ENCODE measurements at places on chromosomes 11 and 22. TPM values are rescaled to one million over a fixed set of nuclear protein-coding genes. Genes with fewer than 3 reads are reported as not detected.
A peak's percentile ranks its signal among the peaks of the same experiment; 100 is the strongest.

DNA sequence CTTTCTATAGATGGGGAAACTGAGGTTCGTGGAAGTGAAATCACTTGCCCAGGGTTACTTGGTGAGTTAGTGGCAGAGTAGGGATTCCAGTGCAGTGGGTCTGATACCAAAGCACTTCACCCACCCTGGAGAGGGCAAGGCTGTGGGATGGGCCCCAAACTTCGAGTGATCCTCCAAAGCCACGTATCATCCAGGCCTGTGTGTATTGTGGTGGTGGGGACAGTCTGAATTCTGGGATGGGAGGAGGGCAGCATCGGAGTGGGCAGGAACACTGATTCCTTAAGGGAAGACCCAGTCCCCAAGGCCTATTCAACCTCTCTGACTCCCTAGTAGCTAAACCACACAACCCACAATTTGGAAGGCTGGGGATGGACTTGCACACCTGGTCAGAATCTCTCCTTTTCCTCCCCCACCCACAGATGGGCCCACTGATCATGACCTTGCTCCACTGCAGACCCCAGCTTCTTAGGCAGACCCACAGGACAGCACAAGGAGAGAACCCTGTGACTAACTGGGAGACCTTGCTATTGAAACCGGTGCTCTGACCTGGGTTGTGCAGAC lies 11.5 kb downstream of the TMPRSS13 start:
- DNase-seq: no peak

Gene LYVE1
- 34.1 TPM for total RNA-seq

- DNase-seq: no peak
Measured at GRCh38 chr11:106727256-106727655, 291.0 kb downstream of the GUCY1A2 start.

GRCh38 chr11:93515441-93516025 lies 27.7 kb downstream of the SMCO4 start:
- DNase-seq: no peak

DNA sequence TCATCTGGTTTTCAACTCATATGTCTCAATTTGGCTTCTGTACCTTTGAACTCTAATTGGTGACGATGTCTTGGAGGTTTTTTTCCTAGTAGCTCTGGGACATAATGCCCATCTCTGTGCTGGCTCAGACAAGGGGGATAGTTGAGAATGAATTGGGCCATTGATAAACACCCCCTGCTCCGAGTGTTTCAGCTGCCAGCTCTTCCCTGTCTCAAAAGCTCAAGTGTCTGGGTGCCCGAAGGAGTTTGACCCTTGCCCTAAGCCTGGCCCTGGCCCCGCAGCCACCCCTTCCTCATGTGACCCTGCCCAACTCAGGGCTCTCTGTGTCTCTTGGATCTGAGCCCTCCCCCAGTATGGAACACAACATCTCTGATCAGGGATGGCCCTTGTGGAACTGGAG lies 3.0 kb downstream of the INSC start:
- DNase-seq: no peak

DNA sequence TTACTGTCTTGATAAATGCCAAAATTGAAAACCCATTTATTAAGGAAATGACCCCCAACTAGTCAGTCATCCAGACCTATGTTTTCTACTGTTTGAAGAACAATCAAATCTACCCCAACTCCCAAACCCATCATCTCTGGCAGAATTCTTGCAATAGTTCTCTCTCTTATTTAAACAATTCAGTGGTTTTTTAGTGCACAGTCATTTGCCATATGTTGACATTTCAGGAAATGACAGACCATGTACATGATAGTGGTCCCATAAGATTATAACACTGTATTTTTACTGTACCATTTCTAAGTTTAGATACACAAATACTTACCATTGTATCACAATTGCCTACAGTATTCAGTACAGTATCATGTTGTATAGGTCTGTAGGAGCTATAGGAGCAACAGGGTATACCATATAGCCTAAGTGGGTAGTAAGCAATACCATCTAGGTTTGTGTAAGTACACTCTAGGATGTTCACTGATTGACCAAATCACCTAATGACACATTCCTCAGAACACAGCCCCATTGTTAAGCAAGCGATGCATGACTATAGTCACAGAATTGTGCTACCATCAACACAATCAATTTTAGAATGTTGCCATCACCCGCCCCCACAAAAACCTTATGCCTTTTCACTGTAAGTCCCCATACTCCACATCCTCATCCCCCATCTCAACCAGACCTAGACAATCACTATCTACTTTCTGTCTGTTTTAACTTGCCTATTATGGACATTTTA lies 41.8 kb downstream of the MMP20 start:
- no peak for DNase-seq

GRCh38 chr22:29757096-29757495 lies 9.7 kb downstream of the ZMAT5 start:
- DNase-seq: no peak

DNA sequence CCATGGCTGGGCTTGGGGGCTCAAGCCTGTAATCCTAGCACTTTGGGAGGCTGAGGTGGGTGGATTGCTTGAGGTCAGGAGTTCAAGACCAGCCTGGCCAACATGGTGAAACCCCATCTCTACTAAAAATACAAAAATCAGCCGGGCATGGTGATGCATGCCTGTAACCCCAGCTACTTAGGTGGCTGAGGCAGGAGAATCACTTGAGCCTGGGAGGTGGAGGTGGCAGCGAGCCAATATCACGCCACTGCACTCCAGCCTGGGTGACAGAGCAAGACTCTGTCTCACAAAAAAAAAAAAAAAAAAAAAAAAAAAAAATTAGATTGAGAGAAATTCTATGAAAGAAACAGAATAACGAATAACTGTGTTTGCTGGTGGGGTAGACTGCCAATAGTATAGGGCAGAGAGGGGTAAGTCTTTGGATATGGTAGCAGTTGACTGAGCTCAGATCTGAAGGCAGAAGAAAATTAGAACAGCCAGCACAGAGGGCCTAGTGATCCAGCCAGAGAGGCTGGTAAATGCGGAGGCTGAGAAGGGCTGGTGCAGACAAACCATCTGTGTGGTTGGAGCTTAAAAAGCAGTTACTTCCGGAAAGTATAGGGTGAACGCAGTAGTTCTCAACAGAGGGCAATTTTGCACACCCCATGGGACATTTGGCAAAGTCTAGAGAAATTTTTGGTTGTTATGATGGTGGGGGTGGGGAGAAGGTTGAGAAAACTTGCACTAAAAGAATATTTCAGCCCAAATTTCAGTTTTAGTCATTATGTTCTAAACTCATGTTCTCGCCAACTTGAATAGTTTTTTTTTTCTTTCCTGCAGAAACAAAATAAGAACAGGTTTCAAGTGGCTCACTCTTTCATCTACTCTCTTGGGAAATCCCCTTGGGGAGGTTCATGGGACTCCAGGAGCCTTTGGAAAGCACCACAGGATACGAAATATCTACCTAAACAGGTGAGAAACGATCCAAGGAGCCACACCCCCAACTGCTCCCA lies 1.6 kb upstream of the HORMAD2 start:
- DNase-seq: no peak

DNA sequence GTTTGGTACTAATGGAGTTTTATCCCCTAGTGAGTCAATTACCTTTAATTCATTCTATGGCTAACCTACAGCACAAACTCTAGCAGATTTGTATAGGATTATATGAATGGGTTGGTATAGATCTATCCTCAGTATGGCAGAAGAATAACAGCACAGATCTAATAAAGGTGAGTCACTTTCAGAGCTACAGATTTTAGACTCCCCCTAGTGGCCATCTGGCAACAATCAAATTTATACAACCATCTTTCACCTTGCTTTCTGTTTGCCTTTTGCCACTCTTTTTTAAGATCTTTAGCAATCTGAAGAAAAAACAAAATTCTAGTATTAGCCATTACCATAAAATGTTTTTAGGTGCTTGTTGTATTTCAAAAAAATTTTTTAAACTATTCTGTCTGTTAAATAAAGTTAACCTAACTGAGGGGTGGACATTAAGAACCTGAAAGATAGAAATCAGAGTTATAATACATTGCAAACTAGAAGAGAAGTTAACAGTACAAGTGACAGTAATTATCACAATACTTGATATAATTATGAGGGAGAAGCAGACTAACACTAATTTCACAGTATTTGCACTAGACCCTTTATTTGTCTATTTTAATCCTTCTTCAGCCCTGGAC lies 25.8 kb downstream of the DDIAS start:
- no peak for DNase-seq

Gene C11orf16
- not detected for total RNA-seq

GRCh38 chr22:37822079-37822833 lies 926 bp upstream of the GALR3 start:
- DNase-seq: no peak

GRCh38 chr22:41488076-41488475 lies 19.2 kb downstream of the ACO2 start:
- DNase-seq: no peak

- DNase-seq: peak; percentile 73
Measured at GRCh38 chr22:23075525-23076216, 5.4 kb downstream of the GNAZ start.

DNA sequence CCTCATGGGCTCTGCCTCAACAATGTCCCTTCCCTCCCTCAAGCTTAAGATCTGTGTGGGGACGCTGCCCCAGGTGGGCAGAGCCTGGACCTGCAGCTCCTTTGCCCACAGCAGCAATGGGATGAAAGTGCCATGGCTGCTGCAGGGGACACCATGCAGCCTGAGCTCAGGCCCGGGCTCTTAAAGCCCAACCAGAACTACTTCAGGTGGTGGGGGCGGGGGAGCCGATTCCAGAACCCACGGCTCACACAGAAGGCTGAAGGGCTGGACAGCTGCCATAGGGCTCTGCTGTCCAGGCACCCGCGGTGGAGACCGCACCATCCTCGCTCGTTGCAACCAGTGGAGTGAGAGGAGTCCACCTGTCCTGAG lies 12.5 kb downstream of the CHID1 start:
- DNase-seq: no peak

DNA sequence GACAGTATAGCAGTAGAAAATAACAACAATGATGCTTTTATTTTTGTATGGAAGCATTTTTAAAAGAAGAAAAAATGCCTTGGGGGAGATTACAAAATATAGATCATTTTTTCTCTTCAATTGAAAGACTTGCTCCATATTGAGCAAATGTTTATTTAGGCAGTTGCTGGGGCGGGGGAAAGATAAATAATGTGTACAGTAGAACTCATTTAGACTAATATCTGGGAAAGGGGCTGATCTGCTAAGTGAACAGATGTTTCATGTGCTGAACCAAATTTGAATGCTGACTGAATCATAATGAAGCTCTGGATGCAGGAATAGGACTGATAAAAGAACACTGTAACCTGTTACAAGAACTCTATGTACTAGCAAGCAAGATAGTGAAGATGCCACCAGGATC lies 457.1 kb upstream of the TENM4 start:
- DNase-seq: no peak

Gene MTA2
- 43.1 TPM for total RNA-seq

Gene DNAJB7
- total RNA-seq: not detected

Gene MS4A8
- total RNA-seq: not detected

GRCh38 chr11:13606701-13607100 lies 61.8 kb upstream of the FAR1 start:
- no peak for DNase-seq

Gene FOLR1
- not detected for total RNA-seq

DNA sequence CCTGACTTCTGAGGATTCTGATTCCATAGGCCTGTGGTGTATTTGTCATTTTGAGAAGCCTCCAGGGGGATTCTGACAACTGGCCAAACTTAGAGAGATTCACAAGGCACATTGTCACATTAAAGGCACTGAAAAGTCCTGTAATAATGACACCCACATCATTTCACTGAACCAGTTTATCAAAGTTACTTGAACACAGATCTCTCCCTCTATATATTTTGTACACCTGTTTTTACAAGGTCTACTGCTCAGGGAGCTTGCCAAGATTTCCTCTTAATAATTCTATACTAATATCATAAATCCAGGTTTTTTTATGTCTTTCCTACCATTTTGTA lies 50.0 kb downstream of the LRRC74B start:
- DNase-seq: no peak

GRCh38 chr11:84412862-84413261 lies 1126.7 kb upstream of the CCDC90B start:
- DNase-seq: no peak

- no peak for DNase-seq
Measured at GRCh38 chr11:2566223-2567025, 121.6 kb downstream of the KCNQ1 start.

Gene PATE2
- not detected for total RNA-seq

- no peak for DNase-seq
Measured at GRCh38 chr11:27209562-27210005, 153.4 kb downstream of the CCDC34 start.

Gene NOX4
- total RNA-seq: not detected

DNA sequence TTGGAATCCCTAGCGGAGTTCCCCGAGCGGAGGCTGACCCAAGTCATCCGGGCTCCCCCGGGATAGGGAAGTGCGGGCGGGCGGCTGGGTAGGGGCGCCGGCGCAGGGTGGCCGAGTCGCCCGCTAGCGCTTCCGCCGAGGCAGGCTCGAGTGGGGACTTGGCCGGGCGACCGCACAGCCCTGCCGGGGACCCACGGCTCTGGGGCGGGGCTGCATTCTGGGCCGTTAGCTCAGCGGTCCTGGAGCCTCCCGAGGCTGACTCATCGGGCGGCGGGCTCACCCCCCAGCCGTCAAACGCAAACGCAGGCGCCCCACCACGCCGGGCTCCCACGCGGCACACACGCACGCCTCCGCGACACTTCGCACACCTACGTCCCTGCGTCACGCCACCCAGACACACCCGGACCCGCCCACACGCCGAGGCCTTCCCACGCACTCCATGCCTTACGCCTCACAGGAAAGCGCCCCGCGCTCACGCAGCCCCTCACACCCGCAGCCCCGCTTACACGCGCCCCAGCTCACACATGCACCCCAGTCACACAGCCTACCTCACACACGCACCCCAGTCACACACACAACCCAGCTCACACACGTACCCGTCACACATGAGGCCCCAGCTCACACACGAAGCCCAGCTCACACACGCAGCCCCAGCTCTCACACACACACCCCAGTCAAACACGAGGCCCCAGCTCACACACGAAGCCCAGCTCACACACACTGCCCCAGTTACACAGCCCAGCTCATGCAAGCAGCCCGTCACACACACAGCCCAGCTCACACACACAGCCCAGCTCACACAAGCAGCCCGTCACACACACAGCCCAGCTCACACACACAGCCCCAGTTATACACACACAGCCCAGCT lies 1.2 kb downstream of the PHLDB1 start:
- DNase-seq: no peak

Gene GVQW3
- 1.0 TPM for total RNA-seq

Data from liver (tissue), 10 donors.